ENCODE measurements at places on chromosomes 1 and 21.

DNA sequence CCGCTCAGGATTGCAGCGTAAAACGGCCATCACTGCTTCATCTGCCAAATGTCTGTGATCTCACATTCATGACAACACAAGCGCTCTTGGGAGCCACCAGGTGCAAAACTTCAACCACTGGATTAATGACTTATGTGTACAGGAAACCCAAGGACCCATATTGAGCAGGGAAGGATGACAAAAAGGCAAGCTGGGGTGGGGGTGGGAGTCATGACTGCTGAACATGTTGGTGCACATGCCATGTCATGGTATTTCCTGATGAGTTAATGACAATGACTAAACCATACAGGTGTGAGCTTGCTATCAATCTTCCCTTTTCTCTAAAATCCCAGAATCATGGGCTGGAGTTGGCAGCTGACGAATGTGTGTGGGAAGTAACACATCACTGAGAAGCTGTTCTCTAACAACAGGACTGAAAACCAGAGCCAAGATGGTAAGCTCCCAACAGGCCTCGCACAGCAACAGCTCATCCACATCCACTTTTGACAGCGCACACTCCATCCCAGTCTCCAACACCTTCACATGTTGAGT, 3.1 kb upstream of the SH2D5 start:
- no peak for DNase-seq

DNA sequence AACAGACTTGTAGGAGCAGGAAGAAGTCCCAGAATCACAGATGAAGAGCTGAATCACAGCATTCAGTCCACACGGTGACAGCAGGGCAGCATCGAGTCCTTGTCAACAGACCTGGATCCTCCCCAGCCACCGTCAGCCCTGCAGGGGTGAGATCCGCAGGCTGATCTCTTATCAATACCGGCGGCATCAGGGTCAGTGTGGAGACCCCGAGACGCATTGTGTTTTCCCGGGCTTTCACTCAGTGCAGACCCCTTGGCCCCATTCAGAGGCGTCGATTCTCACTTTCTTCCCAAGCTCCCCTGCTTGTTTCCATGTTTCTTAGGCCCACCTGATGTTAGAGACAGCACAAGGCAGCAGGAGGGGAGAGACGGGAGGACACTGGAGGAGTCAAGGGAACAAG, 609.6 kb downstream of the PTPRU start:
- DNase-seq, result no peak

DNA sequence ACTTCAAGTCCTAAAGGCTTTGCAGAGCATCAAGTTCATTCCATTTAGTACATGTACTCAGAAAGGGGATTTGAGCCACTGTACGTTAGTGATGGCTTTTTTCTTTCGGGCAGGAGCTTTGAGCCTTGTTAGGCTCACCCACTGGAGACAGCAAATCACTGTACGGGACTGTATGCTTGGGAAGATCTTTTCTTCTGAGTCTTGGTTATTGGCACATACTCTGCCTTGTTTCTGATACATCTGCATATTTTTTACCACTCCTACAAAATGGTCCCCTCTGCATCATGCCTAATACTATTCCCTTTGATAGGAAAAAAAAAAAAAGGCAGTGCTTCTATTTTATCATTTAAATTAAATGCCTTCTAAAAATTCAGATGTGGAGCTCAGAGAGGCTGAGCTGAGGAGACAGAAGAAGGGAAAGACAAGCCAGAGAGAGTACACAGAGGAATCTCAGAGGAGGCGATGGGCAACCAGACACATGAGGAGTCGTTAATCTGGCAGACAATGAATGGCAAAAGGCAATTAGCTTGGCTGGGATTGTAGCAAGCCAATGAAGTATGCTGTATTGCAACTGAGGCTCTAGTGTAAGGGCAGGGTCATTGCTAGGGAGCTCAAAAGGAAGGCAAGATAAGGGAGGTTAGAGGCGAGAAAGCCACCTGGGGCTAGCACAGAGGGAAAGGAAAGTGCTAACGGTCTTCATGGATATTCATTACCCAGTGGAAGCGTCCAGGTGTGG, 39.4 kb downstream of the PHC2 start:
- no peak for DNase-seq

DNA sequence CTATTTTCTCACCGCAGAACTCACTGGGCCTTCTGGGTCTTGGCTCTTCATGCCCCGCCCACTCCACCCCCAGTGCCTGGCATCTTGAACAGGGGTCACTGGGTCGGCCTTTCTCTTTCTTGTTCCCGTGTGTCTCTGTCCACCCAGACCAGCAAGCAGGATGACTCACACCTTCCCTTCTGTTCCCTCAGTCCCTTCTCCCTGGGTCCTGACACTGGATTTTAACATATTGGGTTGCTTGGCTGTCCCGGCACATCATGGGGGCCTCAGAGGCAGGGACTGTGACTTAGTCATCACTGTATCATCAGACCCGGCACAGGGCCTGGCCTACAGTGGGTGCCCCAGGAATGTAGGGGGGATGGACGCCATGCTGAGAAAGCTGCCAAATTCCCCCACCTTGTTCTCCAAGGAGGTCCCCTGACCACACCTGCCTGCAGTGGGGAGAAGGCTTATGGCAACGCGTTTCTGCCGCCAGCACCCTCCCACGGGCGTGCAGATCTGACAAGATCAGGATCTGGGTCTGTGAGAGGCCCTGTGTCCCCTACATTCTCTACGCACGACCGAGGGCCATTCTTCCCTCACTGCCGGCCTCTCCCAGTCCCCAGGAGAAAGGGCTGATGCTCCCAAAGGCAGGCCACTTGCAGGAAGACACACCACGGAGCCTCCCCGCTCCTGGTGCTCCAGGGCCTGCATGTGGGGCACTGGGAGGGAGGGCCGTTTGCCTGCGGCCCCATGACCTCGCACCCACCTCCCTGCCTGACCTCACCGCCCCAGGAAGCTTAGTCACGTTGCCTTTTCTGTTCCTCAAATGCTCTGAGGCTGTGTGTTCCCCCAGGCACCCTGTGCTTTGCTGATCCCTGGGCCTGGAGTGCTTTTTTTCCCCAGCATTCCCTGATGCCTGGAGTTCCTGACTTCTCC, 157.2 kb upstream of the TMEM51 start:
- no peak for DNase-seq

GRCh38 chr1:62356257-62356835, 37.1 kb upstream of the KANK4 start:
- no peak for DNase-seq

DNA sequence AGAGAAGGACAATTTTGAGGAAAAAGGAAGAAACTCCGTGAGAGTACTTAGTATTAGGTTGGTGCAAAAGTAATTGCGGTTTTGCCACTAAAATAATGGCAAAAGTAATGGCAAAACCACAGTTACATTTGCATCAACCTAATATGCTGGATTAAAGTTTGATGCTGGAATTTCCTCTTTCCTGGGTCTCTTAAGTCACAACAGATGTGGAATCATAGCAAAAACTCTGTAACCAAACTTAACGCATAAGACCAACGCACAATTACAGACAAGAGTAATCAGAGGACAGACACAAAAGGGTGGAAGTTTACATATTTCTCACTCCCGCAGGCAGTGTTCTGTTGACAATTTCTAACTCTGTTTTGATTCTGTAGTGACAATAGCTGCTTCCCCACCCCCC, 182.4 kb downstream of the BACH1 start:
- no peak for DNase-seq

- no peak for DNase-seq
These were observed 376.9 kb downstream of the HHIPL2 start for GRCh38 chr1:222171005-222171404.

- no peak for DNase-seq
These were observed 334.7 kb upstream of the POU3F1 start for GRCh38 chr1:38381256-38381655.

GRCh38 chr1:43315481-43315880, 14.7 kb downstream of the TIE1 start:
- DNase-seq, result no peak

GRCh38 chr21:46557469-46557868, 47.4 kb downstream of the S100B start:
- no peak for DNase-seq

DNA sequence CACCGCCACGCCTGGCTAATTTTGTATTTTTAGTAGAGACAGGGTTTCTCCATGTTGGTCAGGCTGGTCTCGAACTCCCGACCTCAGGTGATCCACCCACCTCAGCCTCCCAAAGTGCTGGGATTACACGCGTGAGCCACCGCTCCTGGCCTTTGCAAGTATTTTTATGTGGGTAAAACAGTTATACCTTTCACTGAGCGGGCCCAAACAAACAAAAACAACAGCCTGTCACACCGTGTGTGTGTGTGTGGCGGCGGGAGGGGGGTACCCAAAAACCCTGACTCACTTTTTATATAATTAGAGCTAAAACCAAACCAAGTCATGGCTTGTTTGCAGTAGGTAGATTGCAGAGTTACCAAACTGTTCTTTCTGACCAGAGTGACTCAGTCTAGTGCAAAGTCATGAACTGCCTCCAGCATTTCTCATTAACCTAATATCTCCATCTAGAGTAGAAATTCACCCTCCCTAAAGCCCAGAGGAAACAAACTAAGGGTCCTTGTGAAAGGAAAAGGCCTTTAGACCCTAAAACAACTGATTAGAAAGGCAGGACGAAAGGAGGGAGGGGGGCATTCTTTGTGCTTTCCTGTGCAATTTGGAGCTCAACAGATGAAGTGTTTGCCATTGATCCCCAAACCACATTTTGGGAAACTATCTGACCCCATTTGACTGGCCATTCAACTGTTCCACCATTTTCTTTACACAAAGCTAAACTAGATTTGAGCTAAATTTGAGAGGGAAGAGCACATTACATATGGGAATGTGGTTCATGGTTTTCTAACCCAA, 181.0 kb downstream of the DHRS3 start:
- no peak for DNase-seq

- DNase-seq, result no peak
These were observed 25.4 kb downstream of the GNAI3 start for GRCh38 chr1:109573785-109574184.

- DNase-seq, result no peak
These were observed 1.9 kb upstream of the COL6A2 start for GRCh38 chr21:46095814-46096595.

GRCh38 chr1:4647391-4647790, 7.0 kb upstream of the AJAP1 start:
- no peak for DNase-seq

- no peak for DNase-seq
These were observed 3.3 kb upstream of the SNRPE start for GRCh38 chr1:203858055-203858454.

GRCh38 chr1:153490272-153491051, 30.0 kb upstream of the S100A7 start:
- DNase-seq, result no peak

DNA sequence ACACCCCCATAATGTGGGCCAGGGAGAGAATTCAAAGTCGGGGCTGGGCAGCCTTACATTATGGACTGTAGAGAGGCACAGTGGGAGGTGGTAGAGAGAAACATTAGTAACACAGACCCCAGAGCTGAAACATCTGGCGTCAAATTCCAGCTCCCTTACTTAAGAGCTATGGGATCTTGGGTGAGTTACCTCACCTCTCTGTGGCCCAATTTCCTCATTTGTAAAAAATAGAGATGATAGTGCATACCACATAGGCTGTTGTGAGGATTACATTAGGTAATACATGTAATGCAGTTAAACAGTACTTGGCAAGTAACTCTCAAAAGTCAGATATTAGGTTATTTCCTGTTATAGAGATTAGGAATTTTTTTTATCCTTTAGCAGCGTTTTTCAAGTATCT, 160.5 kb upstream of the KIAA0040 start:
- DNase-seq, result no peak

- DNase-seq, result no peak
These were observed 22.4 kb upstream of the FCER1A start for GRCh38 chr1:159279773-159280172.

DNA sequence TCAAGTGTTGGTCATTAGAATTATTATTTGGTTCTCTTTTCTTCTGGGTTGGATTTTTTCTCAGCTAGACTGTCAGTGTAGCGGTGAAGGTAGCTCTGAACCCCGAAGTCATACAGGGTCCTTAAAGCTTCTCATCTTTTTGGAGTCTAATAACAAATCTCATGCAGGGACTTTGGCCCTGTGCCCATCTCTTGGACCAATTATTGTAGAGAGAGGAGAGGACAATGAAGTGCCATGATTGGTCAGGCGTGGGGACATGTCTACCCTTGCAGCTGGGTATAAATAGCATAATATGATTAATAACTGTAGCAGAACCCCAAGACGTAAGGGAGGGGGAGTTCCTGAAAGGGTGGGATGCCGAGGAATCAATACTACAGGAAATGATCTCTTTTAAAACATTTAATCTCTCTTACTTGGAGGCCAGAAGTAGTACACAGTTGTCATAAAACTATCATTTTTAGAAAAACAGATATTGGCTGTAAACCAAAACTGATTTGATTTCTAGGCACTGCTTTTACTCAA, 8.8 kb downstream of the MAGI3 start:
- DNase-seq, result no peak

DNA sequence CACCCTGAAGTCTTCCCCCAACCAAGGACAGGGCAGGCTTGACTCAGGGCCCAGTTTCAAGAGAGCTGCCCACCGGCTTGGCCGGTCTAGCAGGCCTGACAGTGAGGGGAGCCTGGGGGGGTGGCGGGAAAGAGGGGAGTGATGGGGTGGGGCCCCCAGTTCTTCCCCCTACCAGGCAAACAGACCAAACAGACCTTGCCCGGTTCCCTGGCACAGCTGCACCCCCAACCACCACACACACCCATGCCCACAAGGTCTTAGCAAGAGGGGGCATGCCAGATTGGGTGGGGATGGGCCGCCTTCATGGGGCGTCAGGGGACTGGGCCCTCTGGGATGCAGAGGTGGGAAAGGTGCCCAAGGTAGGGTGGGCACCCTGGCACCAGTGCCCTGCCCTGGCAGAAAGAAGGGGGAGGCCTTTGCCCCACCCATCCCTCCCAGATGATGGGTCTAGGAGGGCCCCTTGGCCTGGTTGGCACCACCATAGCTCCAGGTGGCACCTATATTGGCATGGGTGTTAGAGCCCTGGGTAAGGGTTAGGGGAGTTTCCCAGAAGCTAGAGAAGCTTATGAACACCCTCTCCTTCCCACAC, 8.9 kb downstream of the ZBTB7B start:
- no peak for DNase-seq

- no peak for DNase-seq
These were observed 101.5 kb downstream of the WDR4 start for GRCh38 chr21:42777757-42778344.

GRCh38 chr1:165896277-165896676, 68.9 kb downstream of the UCK2 start:
- no peak for DNase-seq
